CD4-positive, alpha-beta memory T cell (primary cell): ENCODE measurements at places on chromosomes 13 and 19.
A peak's percentile ranks its signal among the peaks of the same experiment; 100 is the strongest.

DNA sequence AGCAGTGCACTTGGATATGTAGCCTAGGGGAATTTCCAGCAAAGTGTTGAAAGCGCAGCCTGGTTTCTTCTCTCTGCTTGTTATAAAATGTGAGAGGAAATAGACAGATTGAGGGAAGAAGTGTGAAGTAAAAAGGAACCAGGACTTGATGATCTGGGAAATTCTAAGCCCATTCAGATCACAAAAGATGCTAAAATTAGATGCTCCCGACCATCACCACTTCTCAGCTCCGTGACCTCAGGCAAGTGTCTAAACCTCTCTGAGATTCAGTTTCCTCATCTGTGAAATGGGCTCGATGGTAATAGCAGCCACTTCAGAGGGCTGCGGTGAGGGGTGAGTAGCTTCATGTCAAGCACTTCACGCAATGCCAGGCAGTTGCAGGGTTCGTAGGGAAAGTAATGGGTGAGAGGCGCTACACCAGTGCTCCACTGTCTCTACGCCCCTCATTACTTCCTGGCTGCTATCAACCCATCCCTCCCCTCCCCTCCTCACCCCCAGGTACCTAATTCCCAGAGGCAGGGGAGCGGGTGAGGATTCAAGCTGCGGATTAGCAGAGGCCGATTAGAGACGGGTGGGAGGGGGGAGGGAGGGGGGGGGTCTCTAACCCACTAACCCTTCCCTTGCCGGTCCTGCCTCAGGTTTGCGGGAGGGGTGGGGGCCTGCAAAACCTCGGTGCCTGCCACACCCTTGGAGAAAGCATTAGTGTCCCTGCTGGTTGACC, 9.0 kb upstream of the NFIC start:
- no peak for DNase-seq

DNA sequence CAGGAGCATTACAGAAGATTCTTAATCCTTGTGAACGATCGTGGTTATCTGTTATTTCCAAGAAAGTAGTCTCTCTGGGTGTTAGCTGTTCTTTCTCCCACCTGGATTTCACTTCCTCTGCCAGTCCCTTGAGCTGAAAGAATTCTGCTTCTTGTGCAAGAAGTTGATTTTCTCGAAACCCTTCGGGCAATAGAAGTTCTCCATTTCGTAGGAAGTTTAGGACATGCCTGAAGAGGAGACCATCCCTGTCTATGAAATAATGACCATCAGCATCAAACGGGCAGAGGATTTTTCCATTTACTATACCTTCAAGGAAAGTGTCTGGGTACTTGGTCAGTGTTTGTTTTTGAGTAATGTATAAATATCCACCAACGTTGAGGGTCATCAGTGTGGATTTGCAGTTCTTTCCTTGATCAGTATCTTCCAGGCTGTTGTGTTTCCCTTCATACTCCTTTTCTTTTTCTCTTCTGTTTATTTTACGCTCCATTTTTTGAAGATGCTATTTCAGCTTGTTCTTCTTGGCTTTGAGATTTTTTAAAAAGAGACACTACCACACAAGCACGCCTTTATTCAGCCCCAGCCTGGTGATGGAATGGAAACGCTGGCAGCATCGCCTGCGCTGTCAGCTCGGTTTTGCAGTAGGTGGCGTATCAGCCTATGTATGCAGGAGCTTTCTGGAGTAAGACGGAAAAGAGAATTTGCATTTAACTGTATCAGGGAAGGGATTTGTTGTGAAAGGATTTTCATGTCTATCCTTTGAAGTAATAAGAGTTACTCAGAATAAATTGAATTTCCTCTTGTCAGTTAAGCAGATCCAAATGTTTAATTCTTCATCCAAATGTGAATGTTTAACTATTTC, 6.5 kb downstream of the KCTD4 start:
- DNase-seq = no peak

GRCh38 chr19:19170053-19170872, at the start of gene MEF2B:
Gene MEF2B (minus strand): TSS chr19:19170263. CDS start chr19:19150735, 19,528 bp downstream.
- peak; percentile 72 for DNase-seq

DNA sequence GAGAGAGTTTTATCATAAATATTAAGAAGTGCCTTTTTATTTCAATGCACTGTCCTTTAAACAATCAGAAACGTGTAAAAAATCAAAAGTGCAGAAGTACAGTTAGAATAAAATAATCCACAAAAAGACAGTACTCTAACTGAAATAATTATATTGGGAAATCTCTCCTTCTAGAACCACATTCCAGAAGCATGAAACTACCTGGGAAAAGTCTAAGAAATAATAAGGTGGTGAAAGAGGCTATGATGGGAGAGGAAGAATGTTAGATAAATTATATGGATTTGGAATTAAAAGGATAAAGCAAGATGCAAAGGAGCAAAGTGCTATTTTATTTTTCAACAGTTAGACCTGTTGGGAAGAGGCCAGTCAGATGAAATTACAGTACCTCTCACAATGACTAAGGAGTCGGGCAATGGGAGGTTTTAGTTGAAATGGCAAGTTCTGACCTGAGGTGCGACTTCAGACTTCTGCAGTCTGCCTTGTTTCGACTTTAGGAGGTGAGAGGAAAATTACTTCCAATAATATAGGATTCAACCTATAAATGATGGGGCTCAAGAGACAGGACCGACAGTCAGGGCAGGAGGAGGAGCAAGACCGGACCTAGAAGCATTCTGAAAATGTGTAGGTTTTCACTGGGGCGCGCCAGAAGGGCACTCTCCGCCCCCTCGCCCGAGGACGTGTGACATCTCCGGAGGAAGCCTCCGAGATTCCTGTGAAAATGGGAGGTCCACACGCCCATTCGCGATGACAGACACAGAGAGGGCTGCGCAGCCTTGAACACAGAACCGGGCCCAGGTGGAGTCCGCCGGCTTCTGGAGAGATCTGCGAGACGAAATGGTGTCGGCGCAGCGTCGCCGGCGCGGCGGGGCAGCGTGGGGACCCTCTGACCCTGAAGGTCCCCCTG, 717 bp downstream of the SPRYD7 start:
- DNase-seq = peak; percentile 42

DNA sequence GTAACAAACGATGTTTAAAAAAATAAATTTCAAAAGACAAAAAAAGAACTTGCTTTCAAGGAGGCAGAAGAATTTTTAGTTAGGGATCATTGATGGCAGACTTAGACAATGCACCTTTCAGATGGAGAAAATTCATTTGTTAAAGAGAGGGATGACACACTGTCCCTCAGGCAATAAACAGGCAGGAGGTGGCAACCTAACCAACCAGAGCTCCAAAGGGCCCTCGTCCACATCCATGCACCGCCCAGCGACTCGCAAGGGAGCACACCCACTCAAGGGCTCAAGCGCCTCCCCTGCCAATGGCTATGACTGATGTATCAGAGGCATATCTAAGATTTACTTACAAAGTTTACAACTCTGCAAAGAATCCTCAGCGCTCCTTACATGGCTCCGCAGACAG, 81.9 kb downstream of the TUBGCP3 start:
- DNase-seq = no peak

DNA sequence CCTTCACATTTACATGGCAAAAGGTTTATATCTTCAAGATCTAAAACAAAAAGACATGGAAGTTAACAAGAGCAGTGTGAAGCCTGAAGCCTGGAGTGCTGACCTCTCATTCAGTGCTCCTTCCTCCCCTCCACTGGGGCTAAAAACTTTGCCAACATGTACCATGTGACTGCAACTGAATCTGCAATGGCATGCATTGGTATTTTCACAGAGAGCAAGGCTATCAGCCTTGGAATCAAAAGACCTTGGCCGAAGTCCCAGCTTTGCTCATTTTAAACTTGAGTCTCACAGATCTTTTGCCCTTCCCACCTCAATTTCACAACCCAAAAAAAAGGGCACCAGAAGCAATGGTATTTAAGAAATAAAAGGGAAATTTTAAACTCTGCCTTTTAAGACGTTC, 325.1 kb downstream of the DCT start:
- DNase-seq = no peak

DNA sequence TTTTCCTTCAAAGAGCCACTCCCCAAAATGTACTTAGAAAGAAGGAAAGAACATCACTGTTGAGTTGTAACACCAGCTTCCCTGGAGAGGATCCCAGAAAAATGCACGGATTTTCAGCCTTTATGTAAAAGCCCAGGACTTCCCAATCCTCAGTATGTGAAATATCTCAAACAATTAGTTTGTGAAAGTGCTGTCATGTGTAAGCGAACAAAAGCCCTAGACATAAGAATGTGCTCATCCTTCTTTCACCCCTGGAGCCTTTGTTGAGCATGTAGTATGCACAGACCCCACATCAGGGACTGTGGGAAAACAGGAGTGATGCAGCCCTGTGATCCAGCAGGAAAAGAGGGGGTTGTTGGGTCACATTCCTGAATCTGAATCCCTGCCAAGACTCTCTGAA, 441.4 kb upstream of the ZNF507 start:
- no peak for DNase-seq

DNA sequence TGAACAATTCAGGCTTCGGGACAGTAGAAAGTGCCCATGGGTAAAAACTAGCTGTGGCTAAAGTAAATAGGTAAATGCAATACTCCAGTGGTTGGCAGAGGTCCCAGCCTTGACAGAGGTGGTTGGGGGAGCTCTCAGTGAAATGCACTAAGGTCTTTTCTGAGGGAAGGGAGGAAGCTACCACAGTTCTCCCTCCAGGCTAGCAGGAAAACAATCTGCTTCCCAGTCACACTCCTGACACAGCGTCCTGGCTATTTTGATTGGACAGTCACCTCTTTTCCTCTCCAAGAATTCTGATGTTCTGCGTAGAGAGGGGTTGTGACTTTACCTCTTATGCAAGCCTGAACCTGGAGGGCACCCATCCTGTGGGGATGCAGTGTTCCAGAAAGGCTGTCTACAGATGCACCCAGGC, 128.7 kb downstream of the CYSLTR2 start:
- DNase-seq = no peak

GRCh38 chr19:33953023-33953422, 156.4 kb downstream of the KCTD15 start:
- no peak for DNase-seq

GRCh38 chr19:44607049-44607448, 6.3 kb upstream of the IGSF23 start:
- no peak for DNase-seq

DNA sequence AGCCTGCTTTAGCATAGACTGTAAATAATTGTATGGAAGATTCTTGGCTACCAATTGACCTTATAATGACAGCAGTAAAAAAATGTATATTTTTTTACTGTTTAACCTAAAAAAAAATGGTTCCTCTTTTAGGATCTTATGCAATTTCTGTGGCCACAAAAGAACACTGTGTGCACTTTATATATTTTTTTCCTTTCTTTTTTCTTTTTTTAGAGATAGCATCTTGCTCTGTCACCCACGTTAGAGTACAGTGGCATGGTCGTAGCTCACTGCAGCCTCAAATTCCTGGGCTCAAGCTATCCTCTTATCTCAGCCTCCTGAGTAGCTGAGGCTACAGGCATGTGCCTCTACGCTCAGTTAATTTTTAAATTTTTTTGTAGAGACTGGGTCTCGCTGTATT, 6.1 kb downstream of the FLT3 start:
- DNase-seq = no peak

DNA sequence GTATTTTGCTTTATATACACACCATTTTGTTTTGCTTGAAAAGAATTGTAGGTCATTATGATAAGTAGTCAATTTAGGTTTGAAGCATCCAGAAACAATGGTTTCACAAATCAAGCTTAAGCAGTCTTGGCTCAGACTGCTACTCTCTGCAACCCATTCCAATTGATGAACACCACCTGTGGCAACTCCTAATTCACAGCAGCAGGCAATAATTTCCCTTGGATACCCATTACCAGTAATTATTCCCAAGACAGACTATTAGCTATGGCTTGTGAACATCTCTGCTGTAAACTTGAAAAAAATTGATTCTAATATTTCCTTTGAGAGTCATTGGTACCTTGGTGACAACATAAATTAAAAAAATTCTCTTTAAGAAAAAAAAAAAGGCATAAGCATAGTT, 299.3 kb upstream of the SLITRK6 start:
- no peak for DNase-seq

GRCh38 chr19:49549045-49549444, 21.2 kb downstream of the RCN3 start:
- no peak for DNase-seq

DNA sequence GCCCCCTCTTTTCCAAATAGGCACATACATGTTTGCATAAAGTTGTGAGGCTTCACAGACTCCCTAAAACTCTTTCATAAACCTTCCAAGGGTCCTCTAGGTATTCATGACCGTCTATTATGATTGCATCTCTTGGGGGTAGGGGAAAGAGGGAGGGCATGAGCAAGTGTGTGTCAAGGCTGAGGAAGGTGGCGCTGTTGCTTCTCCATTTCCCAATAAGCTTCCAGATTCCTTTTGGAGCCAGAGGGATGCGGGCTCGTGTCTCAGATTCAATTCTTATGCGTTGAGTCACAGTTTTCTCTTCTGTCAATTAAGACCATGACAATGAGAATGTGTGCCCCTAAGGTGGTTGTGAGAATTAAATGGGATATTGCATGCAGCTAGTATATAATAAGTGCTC, 51.0 kb upstream of the CYP2A7 start:
- DNase-seq = no peak

GRCh38 chr19:56834564-56835375, 5.8 kb downstream of the PEG3 start:
- DNase-seq = no peak

GRCh38 chr13:40664350-40665125, 1.9 kb downstream of the FOXO1 start:
- peak; percentile 60 for DNase-seq

DNA sequence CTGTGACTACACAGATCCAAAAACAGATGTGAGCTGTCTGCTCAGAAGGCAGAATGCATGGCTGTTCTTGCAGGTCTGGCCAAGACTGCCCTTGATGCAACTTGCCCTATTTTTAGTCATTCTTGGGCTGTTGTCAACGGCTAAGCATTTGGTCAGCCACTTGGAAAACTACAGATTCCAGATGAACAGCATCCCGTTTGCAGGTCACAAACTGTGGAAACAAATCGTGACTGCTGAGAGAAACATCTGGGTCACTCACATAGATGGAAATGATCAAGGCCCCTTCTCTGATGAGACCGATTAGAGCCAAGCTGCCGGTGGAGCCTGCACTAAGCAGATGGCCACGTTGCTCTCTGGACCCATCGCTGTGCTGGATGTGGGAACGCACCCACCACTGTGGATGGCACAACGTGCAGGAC, 15.4 kb upstream of the METTL21C start:
- no peak for DNase-seq

- no peak for DNase-seq
Observed at GRCh38 chr13:70203661-70204229, 95.5 kb upstream of the KLHL1 start.

GRCh38 chr19:7983995-7984837, 21.2 kb downstream of the ELAVL1 start:
- DNase-seq = no peak
